ENCODE measurements at places on chromosomes 5 and 9. TPM values are rescaled to one million over a fixed set of nuclear protein-coding genes. Genes with fewer than 3 reads are reported as not detected.

Gene SPINK13
- total RNA-seq = not detected

Gene BTNL3
- not detected for total RNA-seq

Gene SOX30
- not detected for total RNA-seq

Gene SGCD
- 0.20 TPM for total RNA-seq

Gene LCN10
- 0.21 TPM for total RNA-seq

Gene TIMD4
- 13.5 TPM for total RNA-seq

Gene ADAMTS16
- total RNA-seq = not detected

Gene BARHL1
- total RNA-seq = not detected

Gene RNF180
- total RNA-seq = not detected

Gene SH3GL2
- total RNA-seq = not detected

Gene LRRC19
- not detected for total RNA-seq

Gene SLC46A2
- not detected for total RNA-seq

Gene ZNF483
- 2.8 TPM for total RNA-seq

Gene S1PR3
- total RNA-seq = not detected

Gene SPATA31C2
- total RNA-seq = not detected

Gene DNAJA1
- total RNA-seq = 219 TPM

Gene HSPB3
- total RNA-seq = not detected

Gene CCDC192
- not detected for total RNA-seq

Gene OR1Q1
- not detected for total RNA-seq

Gene CD72
- 8.8 TPM for total RNA-seq

Gene KIF4B
- total RNA-seq = not detected

Gene SLC2A6
- total RNA-seq = 15.0 TPM

Gene GMCL2
- not detected for total RNA-seq

Gene NADK2
- 19.6 TPM for total RNA-seq

Gene CRB2
- not detected for total RNA-seq

Gene OSMR
- 0.17 TPM for total RNA-seq

Gene GFI1B
- 0.45 TPM for total RNA-seq

Gene RASGRF2
- total RNA-seq = 6.7 TPM

Gene TAF11L8
- total RNA-seq = not detected

Gene NR3C1
- 166 TPM for total RNA-seq

Gene ANKRD34B
- not detected for total RNA-seq

Gene MPDZ
- not detected for total RNA-seq

Gene FOXE1
- not detected for total RNA-seq

Gene SAXO1
- not detected for total RNA-seq

Gene UBLCP1
- total RNA-seq = 31.9 TPM

Gene PCDHGB7
- total RNA-seq = 0.33 TPM

Gene RNF208
- 1.9 TPM for total RNA-seq

Gene GTF2H2C
- total RNA-seq = 54.2 TPM

Gene ZNF879
- 4.6 TPM for total RNA-seq

Gene ADAMTS6
- total RNA-seq = 0.10 TPM

Gene PCDHGA7
- 0.10 TPM for total RNA-seq
